ENCODE measurements at places on chromosomes 2 and 18.

DNA sequence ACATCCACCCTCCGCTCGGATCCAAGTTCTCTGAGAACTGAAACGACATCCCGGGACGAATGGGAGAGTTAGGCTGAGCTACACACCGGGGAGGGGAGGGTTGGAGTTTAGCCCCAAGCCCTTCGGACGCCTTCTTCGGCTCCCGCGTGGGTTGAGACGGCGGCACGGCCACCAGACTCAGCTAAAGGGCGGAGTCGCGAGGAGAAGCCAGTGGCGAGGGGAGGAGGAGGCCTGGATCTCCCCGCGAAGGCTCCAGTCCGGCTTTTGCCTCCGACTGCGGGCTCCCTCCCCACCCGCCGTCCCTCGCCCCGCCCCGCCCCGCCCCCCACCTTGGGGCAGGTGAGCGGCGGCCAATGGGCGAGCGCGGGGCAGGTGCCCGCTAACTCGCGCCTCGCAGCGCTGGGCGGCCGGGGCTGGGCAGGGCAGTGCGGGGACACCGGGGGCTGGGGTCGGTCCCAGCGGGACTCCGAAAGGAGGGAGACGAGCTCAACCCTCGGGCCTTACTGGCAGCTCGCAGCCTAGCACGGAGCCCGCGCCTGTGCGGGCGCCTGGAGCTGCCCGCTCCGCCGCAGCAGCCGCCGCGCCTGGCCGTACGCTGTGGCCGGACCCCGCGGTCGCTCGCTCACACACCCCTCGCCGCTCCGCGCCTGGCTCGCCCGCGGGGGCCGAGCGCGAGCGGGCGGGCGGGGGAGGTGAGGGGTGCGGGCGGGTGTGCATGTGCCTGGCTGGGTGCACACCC lies at the start of gene EMX1:
Gene EMX1, plus strand, starts transcription at position 382 of the 739 bp plus-strand sequence. Its CDS starts 334 bp downstream, at position 716.
- DNase-seq = no peak

GRCh38 chr2:173753441-173753840 lies 211.7 kb downstream of the SP3 start:
- DNase-seq = no peak

GRCh38 chr2:12556762-12557161 lies 160.0 kb upstream of the TRIB2 start:
- DNase-seq = peak; percentile 71

DNA sequence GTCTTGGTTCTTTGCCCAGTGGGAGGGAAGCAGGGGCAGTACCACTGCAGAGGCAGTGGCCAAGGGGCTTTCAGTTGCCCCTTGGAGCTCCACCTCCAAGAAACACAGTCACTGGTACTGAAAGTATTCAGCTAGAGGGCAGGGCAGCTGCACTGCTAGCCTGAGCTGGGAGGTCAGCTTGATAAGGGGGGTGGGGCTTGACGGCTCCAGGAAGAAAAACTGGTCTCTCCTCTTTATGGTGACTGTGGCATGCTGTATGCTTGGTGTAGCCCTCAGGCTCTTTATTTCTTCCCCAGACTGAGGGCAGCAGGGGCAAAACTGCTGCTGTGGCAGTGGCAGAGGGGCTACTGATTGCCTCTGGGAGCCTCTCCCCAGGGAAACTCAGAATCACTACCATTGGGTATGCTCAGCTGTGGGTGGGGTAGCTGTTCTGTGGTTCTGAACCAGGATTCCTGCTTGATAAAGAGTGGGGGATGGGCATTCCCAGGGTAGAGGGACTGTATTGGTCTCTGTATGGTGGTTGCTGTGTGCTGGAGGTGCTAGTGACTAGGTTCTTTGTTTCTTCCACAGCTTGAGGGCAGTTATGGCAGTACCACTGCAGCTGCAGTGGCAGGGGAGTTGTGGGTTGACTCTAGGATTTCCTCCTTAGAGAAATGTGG lies 134.6 kb upstream of the SCN7A start:
- no peak for DNase-seq

DNA sequence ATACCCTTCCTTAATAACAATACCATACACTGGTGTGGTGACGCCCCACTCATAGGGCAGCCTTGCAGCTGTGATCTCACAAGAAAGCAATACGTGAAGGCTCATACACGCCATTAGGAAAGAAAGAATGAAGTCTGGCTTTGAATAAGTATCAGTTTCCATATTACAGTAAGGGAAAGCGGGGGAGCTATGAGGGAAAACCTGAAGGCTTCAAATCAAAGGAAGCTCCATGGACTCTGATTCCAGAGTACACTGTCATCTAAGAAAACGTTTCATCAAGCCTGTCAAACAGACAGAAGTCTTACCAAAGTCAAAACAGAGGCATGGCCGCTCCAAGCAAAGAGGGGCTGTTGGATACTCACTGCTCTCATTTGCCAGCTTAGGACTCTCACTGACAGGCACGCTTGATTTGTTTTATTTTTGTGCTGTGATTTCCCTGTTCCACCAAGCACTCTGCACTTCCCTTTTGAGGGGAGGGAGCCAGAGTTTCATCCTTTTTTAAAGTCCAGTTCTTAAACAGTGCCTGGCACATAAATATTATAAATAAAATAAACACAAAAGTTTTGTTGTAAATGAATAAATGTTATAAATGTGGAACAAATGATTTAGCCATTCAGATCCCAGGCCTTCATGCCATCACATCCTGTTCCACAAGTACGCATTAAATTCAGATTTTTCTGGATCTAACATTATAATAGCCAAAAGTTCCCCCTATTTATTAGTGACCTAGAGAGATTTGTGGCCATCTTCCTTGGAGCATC lies 221.2 kb downstream of the PIEZO2 start:
- peak; percentile 26 for DNase-seq

DNA sequence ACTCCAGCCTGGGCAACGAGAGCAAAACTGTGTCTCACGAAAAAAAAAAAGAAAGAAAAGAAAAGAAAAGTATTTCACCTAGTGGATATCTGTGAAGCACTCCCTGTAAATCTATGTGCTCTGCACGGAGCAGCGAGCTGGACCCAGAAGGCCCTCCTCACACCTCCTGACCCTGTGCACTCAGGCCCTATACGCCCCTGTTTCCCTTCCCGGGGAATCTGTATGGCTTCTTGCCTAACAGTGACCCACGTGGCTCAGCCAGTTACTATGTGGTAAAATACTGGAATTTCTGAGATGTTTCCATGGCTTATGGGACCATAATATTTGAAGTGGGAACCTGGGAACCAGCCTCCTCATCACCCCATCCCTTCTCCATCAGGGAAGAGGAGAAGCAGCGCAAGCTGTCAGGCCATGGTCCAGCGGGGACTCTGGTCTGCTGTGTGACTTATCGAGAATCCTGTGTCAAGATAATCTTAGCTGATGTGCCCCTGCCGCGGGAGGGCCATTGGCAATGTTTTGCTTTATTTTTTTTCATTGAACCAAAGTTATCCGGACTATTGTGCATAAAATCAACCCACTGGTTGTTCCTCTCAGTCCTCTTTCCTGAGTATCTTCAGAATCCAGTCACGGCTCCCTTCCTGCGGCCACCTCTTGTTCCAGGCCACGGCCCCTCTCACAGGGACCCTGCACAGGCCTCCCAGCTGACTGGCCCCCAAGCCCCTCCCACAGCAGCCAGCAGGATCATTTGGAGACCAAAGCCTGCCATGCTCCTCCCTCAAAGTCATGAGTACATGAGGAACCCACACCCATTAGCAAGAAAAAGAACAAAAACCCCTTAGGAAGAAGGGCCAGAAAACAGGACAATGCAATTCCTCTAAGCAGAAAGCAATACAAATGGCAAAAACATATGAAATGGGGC lies 30.6 kb downstream of the SDC1 start:
- no peak for DNase-seq

- DNase-seq = no peak
Measured at GRCh38 chr18:10231220-10231619, 223.2 kb upstream of the APCDD1 start.

DNA sequence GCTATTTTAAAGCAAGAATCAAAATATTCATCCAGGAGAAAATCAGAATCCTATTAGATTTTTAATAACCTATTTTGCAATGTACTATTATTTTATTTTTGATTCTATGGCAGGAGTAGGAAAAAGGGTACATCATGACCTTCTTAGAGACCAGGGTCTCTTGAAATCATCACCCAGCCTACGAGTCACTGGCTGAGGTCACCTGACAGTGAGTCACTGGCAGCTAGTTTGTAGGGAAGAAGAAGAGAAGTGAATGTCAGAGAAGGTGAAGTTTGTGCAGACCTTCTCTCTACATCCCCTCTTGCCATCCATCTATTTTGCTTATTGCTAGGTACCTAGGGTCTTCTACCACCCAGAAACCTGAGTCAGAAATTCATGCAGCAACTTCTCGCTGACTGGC lies 144.2 kb downstream of the ALK start:
- no peak for DNase-seq

DNA sequence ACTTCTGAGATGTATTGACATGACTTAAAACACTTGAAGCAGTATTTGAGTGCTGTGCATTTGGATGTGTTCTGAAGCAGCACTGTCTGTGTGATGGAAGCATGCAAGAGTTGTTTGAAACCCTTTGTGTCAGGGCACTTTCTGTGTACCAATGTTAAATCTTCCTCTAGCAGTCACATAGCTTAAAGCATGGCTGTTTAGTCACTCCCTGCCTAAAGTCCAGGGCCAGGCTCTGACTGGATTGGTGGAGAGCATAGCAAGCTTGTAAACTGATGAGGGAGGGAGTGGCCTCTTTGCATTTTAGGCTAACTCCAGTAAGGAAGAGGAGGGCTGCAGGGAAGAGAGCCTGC lies 73.5 kb downstream of the MYO1B start:
- peak; percentile 68 for DNase-seq

DNA sequence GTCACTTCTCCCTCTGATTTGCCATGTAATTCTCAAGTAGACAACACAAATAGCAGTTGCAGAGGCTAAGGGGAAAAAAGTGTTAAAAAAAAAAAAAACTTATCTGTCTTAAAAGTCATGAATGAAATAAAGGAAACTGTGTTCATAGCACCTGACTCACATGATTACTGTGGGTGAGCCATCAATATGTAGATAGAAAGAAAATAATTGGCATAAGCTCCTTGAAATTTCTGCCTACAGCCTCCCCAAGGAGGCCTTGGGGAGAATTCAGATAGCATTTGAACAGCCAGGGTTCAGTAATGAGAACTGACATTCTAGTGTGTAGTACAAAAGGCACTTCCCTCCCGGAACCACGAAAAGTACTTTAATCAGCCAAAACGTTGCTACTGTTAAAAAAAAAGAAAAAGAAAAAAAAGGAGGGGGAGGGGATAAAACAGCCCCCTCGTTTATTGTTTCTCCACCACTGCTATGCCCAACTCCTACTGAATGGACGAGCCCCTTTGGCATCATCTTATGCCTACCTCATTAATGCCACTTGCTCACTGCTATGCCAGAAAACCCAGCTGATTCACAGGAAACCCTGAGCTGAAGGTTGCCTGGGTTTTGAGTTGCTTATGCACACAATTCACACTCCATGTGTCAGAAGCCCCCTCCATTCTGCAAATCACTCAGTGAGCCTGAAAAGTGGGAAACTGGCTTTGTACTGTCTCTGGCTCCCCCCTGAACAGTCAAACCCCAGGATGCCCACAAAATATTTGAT lies 65.5 kb upstream of the KLF7 start:
- DNase-seq = no peak

DNA sequence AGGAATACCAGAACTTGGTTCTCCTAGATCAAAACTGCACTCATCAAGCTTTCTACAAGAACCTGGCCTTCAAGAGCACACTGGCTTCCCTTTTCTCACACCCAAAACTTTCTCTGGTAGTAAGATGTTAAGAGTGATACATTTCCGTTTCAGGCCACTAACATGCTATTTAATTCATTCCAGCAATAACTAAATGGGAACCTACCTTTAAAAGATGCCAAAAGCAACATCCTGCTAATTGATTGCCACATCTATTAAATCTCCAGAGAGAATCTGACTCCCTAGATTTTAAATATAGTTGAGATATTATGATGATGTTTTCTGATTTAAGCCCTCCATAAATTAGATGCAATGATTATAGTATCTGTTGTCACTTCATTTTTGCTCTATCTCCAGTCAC lies 71.6 kb downstream of the KCTD18 start:
- no peak for DNase-seq

DNA sequence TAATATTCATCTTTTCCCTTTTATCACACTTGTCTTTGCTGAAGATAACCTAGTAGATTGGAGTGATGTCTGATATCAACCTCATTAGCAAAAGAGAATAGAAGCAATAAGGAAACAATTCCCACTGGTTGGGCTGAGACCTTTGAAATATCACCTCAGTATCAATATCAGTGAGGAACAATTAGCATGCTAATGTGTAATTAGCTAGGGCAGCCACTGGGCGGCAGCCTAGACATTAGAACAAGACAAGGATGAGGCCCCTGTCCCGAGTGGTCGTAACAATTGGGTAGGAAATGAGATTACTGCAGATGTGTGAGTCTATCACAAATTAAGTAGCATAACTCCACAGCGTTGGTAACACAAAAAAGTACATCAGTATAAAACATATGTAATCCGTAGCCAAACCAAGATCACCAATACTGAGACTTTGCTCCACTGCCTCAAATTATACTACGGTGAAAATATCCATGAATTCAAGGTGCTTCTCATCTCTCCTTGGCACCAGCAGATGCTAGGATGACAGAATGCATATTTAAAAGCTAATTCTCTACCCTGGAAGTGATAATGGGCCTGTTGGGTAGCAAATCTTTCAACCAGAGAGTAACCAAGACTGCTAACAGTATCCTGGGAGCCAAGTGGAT lies 99.1 kb downstream of the ALPK2 start:
- peak; percentile 65 for DNase-seq

All from astrocyte of the spinal cord (primary cell).